ENCODE measurements at places on chromosomes 6 and 20. TPM values are rescaled to one million over a fixed set of nuclear protein-coding genes. Genes with fewer than 3 reads are reported as not detected.

EDEM2 gene
- total RNA-seq = 12.0 TPM

BTBD3 gene
- 186 TPM for total RNA-seq

BRD2 gene
- total RNA-seq = 87.0 TPM

PHACTR3 gene
- total RNA-seq = 43.8 TPM

SRSF12 gene
- 45.0 TPM for total RNA-seq

NMBR gene
- total RNA-seq = 9.7 TPM

OR2B6 gene
- not detected for total RNA-seq

ANKRD66 gene
- total RNA-seq = 3.5 TPM

TNXB gene
- 6.0 TPM for total RNA-seq

SALL4 gene
- 0.69 TPM for total RNA-seq

PNPLA1 gene
- not detected for total RNA-seq

SSTR4 gene
- total RNA-seq = 2.1 TPM

TFAP2A gene
- total RNA-seq = 0.46 TPM

DEFB124 gene
- total RNA-seq = not detected

CST5 gene
- not detected for total RNA-seq

NKAIN2 gene
- total RNA-seq = 33.0 TPM

PRDM1 gene
- 1.8 TPM for total RNA-seq

RHAG gene
- total RNA-seq = 0.92 TPM

MEP1A gene
- not detected for total RNA-seq

ELOVL4 gene
- 73.6 TPM for total RNA-seq

LY6G6C gene
- total RNA-seq = not detected

KHDC1 gene
- 7.8 TPM for total RNA-seq

CAPN11 gene
- total RNA-seq = not detected

RAB32 gene
- total RNA-seq = 7.4 TPM

GSTA2 gene
- not detected for total RNA-seq

STK38 gene
- total RNA-seq = 14.1 TPM

KHDC1L gene
- total RNA-seq = 0.69 TPM

SLC26A8 gene
- total RNA-seq = 9.0 TPM

HLA-DOB gene
- total RNA-seq = not detected

PRR3 gene
- total RNA-seq = 13.4 TPM

SMAP1 gene
- 82.6 TPM for total RNA-seq

SMOC2 gene
- 9.2 TPM for total RNA-seq

EYA2 gene
- 3.5 TPM for total RNA-seq

AGPAT4 gene
- 52.6 TPM for total RNA-seq

SFTA2 gene
- not detected for total RNA-seq

BPI gene
- total RNA-seq = 0.46 TPM

APCDD1L gene
- not detected for total RNA-seq

COL20A1 gene
- total RNA-seq = 3.7 TPM

PREX1 gene
- total RNA-seq = 36.7 TPM

MAFB gene
- 4.2 TPM for total RNA-seq

GPR63 gene
- 14.3 TPM for total RNA-seq
